ENCODE measurements at places on chromosomes 3 and 15. TPM values are rescaled to one million over a fixed set of nuclear protein-coding genes. Genes with fewer than 3 reads are reported as not detected.

The MFGE8 gene
- 355 TPM for total RNA-seq

The MCF2L2 gene
- total RNA-seq = 3.3 TPM

The ZIC4 gene
- total RNA-seq = not detected

The CASR gene
- not detected for total RNA-seq

DNA sequence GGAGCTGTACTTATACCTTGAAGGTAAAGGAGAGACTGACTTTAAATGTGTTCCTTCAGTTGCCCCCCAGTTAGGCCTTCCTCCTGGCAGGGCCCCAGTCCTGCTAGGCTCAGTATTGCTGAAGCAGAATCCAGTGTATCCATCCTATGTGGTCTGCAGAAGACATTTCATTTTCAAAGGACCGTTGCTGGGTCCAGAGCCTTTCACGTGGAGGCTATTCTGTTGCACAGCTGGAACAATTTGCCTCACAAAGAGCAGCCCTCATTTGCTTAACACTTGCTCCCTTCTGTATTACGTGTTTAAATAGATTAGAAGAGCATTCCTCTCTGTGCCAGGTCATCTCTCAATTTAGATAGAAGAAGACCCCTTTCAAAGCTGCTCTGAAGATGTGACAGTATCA is 78.9 kb upstream of the CFAP20DC start:
- no peak overlapping the region for H3K27ac ChIP-seq
- H3K4me1 ChIP-seq = no peaks in the 10 kb centered on the region
- no peak overlapping the region for H3K4me3 ChIP-seq
- H3K27me3 ChIP-seq = no peaks in the 10 kb centered on the region

- H3K4me1 ChIP-seq = peaks cover 10% of the 10 kb centered on the region
- H3K36me3 ChIP-seq = no peaks in the 10 kb centered on the region
- no peak overlapping the region for H3K27ac ChIP-seq
These were observed 14.9 kb upstream of the GP9 start for GRCh38 chr3:129045675-129046036.

DNA sequence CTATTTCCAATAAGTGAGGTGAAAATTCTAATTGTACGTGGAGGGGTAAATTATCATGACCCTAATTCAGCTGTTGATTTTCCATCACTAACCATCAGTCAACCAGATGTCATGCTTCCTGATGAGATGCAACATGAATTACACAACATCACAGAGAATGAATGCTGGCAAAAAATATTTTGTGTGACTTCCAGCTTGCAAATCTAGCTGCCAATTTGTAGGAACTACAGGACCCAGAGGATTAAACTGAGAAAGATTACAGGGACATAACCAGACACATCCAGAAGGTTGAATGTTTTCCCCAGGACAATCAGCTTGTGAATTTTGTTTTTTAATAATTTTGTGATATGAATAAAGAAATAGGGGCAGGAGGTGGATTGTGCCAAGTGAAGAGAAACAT is 349.0 kb upstream of the ATP10A start:
- DNase-seq = no peak
- H3K4me1 ChIP-seq = no peaks in the 10 kb centered on the region
- H3K4me3 ChIP-seq = no peak overlapping the region
- H3K36me3 ChIP-seq = no peaks in the 10 kb centered on the region
- no peaks in the 10 kb centered on the region for H3K27me3 ChIP-seq

- no peaks in the 10 kb centered on the region for H3K36me3 ChIP-seq
- H3K4me1 ChIP-seq = no peaks in the 10 kb centered on the region
- no peak for DNase-seq
- no peaks in the 10 kb centered on the region for H3K27me3 ChIP-seq
- no peak overlapping the region for H3K27ac ChIP-seq
These were observed 18.7 kb upstream of the P2RY12 start for GRCh38 chr3:151403246-151403645.

GRCh38 chr15:90201944-90202375 is 830 bp downstream of the SEMA4B start:
- H3K4me3 ChIP-seq = peak overlapping the region; percentile 67
- H3K27me3 ChIP-seq = no peaks in the 10 kb centered on the region
- peak overlapping the region; percentile 86 for H3K27ac ChIP-seq
- peaks cover 68% of the 10 kb centered on the region for H3K4me1 ChIP-seq
- peaks cover 8% of the 10 kb centered on the region for H3K36me3 ChIP-seq

GRCh38 chr3:122576174-122576940 is 1.1 kb upstream of the PARP15 start:
- H3K27me3 ChIP-seq = no peaks in the 10 kb centered on the region
- H3K27ac ChIP-seq = no peak overlapping the region
- DNase-seq = no peak
- H3K36me3 ChIP-seq = peaks cover 15% of the 10 kb centered on the region
- peaks cover 16% of the 10 kb centered on the region for H3K4me1 ChIP-seq

Data from esophagus muscularis mucosa (tissue), 4 donors.